Type B pancreatic cell (in vitro differentiated cells): ENCODE measurements at places on chromosomes 3 and 15. TPM values are rescaled to one million over a fixed set of nuclear protein-coding genes. Genes with fewer than 3 reads are reported as not detected.
A peak's percentile ranks its signal among the peaks of the same experiment; 100 is the strongest.

KCNAB1 gene
- 4.0 and 6.1 TPM in 2 replicates for total RNA-seq

DNA sequence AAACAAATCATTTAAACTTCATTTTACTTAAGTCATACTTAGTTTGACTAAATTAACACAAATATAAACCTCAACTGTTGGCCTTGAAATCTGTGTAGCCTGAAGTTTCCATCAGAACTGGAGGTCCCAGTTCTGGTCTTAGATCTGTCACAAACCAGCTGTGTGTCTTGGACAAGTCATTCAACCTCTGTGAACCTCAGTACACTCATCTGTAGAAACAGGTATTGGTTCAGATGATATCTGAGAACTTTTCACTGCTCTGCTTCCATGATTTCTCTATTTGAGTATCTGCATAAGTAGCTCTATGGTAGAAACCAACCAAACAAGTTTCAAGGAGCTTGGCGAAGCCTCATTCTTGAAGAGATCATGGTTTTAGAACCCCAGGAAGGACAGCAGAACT is 60.4 kb upstream of the SLC2A2 start:
- peaks cover 12% of the 10 kb centered on the region for H3K36me3 ChIP-seq
- H3K4me3 ChIP-seq = no peak overlapping the region
- no peak overlapping the region for H3K27ac ChIP-seq

GRCh38 chr3:9976721-9977709 is 9.6 kb downstream of the EMC3 start:
- H3K4me3 ChIP-seq = peak overlapping the region; percentile 35
- no peak for DNase-seq
- peak overlapping the region; percentile 91 for H3K27ac ChIP-seq
- no peaks in the 10 kb centered on the region for H3K27me3 ChIP-seq
- H3K4me1 ChIP-seq = peaks cover 5% of the 10 kb centered on the region

IL17RE gene
- 13.6 and 24.3 TPM in 2 replicates for total RNA-seq

DNA sequence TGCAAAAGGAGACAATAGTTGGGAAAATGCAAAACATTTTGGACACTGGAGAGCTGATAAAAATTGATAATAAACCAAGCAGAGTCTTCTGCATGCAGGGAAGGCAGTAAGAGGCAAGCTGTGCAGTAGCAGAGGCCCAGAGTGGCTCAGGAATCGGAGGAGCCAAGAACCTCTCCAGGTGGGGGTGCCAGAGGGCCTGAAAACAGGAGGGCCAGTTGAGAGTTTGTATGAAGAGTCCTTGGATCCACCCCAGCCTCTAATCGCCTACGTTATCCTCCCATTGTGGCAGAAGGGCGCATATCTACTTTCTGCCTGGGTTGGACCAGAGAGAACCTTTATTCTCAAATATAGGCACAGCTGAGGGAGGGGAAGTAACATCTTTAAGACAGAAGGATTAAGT is 48.9 kb upstream of the RBP1 start:
- no peak overlapping the region for H3K4me3 ChIP-seq
- no peaks in the 10 kb centered on the region for H3K27me3 ChIP-seq
- H3K4me1 ChIP-seq = no peaks in the 10 kb centered on the region
- no peak for DNase-seq

DNA sequence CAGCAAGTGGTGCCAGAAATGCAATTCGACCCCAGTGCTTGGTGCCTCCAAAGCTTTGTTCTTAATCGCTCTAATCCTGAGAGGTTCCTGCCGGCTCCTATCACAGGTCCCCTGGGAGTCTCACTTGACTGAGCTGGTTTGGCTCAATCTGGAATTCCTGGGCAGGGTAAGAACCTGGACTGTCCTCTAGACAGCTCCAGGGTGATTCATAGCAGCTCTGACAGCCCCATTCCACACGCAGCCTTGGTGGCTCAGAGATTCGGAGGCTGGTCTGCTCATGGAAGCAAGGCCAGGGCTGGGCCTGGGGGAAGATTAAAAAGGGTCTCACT is 37.9 kb downstream of the MYO5C start:
- peaks cover 26% of the 10 kb centered on the region for H3K4me1 ChIP-seq
- no peaks in the 10 kb centered on the region for H3K27me3 ChIP-seq
- peaks cover 3% of the 10 kb centered on the region for H3K36me3 ChIP-seq
- peak overlapping the region; percentile 31 for H3K27ac ChIP-seq
- no peak overlapping the region for H3K4me3 ChIP-seq
- no peak for DNase-seq

GRCh38 chr15:78603467-78603866 is 17.3 kb downstream of the CHRNA3 start:
- no peak overlapping the region for H3K27ac ChIP-seq
- DNase-seq = no peak
- H3K4me1 ChIP-seq = no peaks in the 10 kb centered on the region
- H3K4me3 ChIP-seq = no peak overlapping the region
- H3K27me3 ChIP-seq = no peaks in the 10 kb centered on the region

DNA sequence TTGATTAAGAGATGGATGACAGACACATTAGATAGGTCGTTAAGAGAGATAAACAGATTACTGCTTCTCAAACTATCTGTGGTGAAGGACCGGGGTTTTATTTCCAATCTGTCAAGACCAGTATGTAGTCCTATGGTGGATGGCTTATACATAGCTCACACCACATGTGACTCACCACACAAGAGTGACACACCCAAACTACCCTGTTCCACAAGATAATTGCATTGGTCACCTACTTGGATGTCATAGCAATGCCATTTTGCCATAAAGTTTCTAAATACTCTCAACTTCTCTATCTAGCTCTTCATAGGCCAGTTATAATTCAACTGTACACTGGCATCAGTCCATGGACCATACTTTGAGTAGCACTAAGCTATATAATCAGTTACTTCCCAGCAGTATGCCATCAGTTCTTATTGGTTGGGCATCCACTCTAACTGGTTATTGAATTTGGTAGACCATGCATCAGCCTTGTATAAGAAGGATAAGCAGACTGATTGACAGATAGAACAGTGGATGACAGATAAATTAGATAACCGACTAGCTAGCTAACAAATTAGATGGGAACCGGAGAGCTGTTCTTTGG is 11.6 kb downstream of the WWTR1 start:
- H3K4me3 ChIP-seq = no peak overlapping the region
- no peak for DNase-seq
- H3K36me3 ChIP-seq = peaks cover 52% of the 10 kb centered on the region
- peaks cover 36% of the 10 kb centered on the region for H3K4me1 ChIP-seq

- no peak overlapping the region for H3K27ac ChIP-seq
- DNase-seq = no peak
- H3K27me3 ChIP-seq = no peaks in the 10 kb centered on the region
- no peaks in the 10 kb centered on the region for H3K4me1 ChIP-seq
Observed at GRCh38 chr3:160343132-160343531, 55.9 kb downstream of the IFT80 start.

DNA sequence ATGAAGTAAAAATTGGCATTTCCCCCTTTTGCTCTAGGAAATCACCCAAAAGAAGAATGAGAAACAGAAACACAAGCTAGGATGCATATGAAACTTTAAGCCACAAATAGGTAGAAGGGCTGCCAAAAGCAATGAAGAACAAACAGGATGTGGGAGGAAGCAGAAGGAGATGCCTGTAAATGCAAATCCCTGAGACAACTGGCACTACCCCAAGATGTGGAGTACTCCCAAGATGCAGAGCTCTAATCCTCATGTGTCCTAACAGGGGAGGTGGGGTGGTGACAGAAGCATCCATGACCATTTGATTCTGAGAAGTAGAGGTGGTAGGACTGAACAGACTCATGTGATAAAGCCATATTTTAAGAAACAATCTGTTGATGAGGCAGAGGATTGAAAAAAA is 31.9 kb upstream of the ZNF280D start:
- H3K4me1 ChIP-seq = no peaks in the 10 kb centered on the region
- H3K27ac ChIP-seq = no peak overlapping the region
- no peaks in the 10 kb centered on the region for H3K27me3 ChIP-seq
- no peak for DNase-seq

- H3K4me1 ChIP-seq = no peaks in the 10 kb centered on the region
- H3K4me3 ChIP-seq = no peak overlapping the region
- DNase-seq = no peak
- H3K27ac ChIP-seq = no peak overlapping the region
Observed at GRCh38 chr15:94198633-94199032, 32.7 kb upstream of the MCTP2 start.

DNA sequence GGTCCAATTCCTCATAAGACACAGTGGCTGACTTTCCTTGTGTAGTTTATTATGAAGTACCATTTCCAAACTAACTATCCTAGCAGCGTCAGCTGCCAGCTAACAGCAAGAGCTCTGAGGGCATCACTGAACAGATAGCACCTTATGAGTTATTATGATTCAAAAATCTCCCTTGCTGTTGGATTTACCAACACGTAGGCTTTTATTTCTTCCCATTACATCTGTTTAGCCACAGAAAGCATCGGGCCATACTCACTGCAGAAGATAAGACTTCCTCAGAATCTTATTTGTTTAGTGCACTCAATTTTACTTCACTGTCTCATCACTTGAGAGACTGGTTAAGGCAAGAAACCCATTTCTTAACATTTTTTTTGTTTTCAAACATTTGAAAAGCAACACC is 16.2 kb downstream of the CLDN1 start:
- peaks cover 8% of the 10 kb centered on the region for H3K4me1 ChIP-seq
- H3K27me3 ChIP-seq = no peaks in the 10 kb centered on the region
- H3K36me3 ChIP-seq = no peaks in the 10 kb centered on the region
- DNase-seq = no peak

- H3K36me3 ChIP-seq = peaks cover 22% of the 10 kb centered on the region
- H3K27me3 ChIP-seq = no peaks in the 10 kb centered on the region
- no peak overlapping the region for H3K4me3 ChIP-seq
- DNase-seq = no peak
- no peaks in the 10 kb centered on the region for H3K4me1 ChIP-seq
Observed at GRCh38 chr15:30671309-30671708, 45.4 kb downstream of the ARHGAP11B start.

DNA sequence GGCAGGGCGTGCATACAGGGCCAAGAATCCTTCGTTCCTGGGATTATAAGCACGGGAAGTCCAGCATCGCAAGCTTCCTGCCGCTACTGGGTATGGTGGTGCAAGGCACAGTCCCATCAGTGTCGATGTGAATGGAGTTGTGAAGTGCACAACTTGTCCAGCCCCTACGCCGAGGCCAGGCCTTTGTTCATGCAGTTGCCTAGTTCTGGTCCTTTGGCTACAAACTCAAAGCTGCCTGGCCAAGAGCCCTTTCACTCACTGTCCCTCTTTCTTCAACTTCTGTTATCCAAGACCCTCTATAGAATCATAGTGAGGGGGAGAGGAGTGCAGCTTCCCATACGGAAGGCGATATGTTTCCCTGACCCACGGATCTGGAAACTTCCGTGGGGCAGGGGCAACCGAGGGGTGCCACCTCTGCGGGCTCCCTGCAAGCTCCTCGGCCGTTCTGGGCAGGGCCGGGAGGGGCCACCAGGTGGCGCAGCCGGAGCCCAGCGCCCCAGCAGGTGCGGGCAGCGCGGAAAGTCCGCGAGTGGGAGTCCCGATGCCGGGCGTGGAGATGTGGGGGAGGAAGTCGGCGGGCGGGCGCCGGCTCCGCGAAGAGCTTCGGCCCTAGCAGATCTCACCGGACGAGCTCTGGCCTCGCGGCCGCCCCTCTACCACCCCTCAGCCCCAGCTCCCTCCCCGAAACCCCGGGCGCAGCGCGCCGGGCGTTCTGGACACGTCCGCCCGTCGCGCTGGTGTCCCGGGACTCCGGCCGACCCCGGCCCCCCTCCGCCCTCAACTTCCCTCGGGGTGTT is 693 bp downstream of the RASGRP1 start:
- peaks cover 55% of the 10 kb centered on the region for H3K27me3 ChIP-seq
- peak; percentile 83 for DNase-seq
- H3K4me1 ChIP-seq = peaks cover 9% of the 10 kb centered on the region
- no peak overlapping the region for H3K27ac ChIP-seq

- H3K4me3 ChIP-seq = no peak overlapping the region
- H3K4me1 ChIP-seq = no peaks in the 10 kb centered on the region
- peaks cover 8% of the 10 kb centered on the region for H3K27me3 ChIP-seq
- no peak overlapping the region for H3K27ac ChIP-seq
- H3K36me3 ChIP-seq = no peaks in the 10 kb centered on the region
- DNase-seq = no peak
Observed at GRCh38 chr3:51887620-51888019, 12.2 kb upstream of the IQCF5 start.

DNA sequence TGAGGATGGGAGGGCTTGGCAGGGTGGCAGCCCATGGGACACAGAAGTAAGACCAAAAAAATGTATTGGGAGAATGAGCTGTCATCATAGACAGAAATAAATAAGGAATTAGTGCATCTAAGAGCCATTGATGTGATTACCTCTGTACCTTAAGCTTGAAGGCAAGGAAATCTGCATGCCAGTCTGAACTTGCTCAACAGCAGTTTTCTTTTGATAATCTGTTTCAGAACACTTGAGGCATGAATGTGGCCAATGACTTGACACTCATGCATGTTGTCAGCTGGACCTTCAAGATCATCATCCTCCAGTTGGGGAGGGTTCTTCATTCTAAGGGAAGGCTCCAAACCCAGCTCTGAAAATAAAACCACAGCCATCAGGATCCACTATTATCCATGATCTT is 148.5 kb downstream of the DCLK3 start:
- peaks cover 72% of the 10 kb centered on the region for H3K27me3 ChIP-seq
- H3K4me3 ChIP-seq = no peak overlapping the region
- no peaks in the 10 kb centered on the region for H3K36me3 ChIP-seq
- no peak for DNase-seq

GRCh38 chr3:191139736-191140135 is 59.3 kb upstream of the OSTN start:
- H3K36me3 ChIP-seq = no peaks in the 10 kb centered on the region
- H3K27me3 ChIP-seq = no peaks in the 10 kb centered on the region
- DNase-seq = no peak

DNA sequence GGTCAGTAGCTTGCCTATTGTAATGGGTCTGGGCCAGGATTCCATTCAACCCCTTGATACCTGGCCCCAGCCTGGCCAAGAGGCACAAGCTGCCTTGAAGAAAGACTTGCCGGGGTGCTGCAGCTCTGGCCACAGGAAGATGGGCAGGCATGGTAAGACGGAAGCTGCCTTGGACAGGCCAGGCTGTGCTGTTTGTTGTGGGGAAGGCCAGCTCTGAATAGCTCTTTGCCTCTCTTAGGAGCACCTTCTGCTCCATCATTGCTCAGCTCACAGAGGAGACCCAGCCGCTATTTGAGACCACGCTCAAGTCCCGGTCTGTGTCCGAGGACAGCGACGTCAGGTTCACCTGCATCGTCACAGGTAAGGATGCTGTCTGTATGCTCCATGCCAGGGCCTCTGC is 10.1 kb downstream of the ALPK3 start:
- H3K4me1 ChIP-seq = peaks cover 18% of the 10 kb centered on the region
- no peak overlapping the region for H3K27ac ChIP-seq
- H3K4me3 ChIP-seq = no peak overlapping the region
- peaks cover 4% of the 10 kb centered on the region for H3K36me3 ChIP-seq
- no peaks in the 10 kb centered on the region for H3K27me3 ChIP-seq
